ENCODE measurements at places on chromosomes 3 and 15.

DNA sequence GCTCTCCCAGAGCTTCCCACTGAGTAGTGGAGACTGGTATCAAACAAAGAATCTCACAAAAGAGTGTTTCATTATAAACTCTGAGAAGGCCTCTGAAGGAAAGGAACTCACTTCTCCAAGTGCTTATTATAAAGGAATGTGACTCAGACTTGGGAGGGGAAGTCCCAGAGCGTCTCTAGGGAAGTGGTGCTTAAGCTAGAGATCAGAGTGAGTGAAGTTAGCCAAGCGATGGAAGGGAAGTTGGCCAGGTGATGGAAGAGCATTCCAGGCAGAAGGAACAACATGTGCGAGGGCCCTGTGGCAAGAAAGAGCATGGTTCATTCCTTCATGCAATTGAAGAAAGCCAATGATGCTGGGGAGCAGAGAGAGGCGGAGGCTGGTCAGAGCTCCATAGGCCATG, 2.3 kb downstream of the XYLB start:
- no peak for DNase-seq

GRCh38 chr3:78496501-78496900, 1271.3 kb downstream of the ROBO1 start:
- peak; percentile 12 for DNase-seq

- DNase-seq, result no peak
These were observed 241.6 kb upstream of the CNTN6 start for GRCh38 chr3:851098-851790.

DNA sequence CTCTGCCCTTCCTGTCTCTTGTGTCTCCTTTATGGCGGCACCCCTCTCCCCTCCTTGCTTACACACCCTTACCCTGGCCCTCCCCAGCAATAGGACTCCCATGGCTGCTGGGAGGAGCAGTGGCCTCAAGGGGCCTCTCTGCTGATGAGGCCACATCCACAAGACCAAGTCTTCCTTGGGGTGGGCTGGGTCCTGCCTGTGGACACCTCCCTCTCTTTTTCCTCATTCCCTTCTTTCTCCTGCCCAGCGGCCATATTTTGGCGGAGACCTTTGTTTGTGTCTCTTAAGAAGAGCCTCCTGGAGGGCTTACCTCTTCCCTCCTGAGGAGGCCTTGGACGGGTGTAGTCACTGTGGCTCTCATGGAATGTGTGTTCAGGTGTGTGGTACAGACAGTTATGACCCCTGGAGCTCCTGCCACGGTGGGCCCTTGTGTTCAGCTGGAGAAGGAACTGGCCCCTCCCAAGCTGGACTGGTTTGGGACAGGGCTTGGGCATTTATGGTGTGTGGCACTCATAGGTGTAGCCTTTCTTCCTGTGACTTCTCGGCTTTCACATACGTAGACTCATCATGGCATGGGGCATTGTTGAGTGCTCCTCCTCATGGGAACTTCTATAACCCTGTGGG, 56.6 kb upstream of the APEH start:
- DNase-seq, result no peak

GRCh38 chr3:152309031-152309430, 40.3 kb downstream of the MBNL1 start:
- no peak for DNase-seq

GRCh38 chr3:177370246-177370822, 173.1 kb upstream of the TBL1XR1 start:
- DNase-seq, result no peak

GRCh38 chr15:98823012-98823458, 174.7 kb downstream of the IGF1R start:
- DNase-seq, result peak; percentile 55

DNA sequence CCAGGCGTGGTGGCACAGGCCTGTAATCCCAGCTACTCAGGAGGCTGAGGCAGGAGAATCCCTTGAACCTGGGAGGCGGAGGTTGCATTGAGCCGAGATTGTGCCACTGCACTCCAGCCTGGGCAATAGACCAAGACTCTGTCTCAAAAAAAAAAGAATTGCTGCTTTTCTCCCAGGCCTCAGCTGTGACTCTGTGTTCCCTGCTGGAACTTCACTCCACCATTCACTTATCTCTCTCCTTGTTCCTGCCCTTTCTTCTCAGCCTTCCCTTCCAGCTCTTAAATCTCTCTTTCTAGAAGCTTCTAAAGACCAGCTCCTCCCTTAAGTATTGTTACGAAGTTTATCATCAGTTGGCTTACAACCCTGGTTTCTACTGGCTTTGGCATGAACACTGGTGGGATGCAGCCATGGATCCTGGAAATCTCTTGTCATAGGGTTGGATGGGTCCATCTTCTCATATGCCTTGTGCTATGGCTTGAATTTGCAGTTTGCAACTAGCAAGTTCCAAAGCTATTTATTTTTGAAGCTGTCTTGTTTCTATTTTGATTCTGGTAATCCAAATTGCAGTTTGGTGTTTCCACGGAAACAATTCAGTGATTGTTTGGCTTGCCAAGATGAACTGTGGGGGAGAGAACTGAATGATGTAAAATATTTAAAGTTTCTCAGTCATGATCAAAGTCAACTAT, 10.5 kb downstream of the C3orf62 start:
- no peak for DNase-seq

DNA sequence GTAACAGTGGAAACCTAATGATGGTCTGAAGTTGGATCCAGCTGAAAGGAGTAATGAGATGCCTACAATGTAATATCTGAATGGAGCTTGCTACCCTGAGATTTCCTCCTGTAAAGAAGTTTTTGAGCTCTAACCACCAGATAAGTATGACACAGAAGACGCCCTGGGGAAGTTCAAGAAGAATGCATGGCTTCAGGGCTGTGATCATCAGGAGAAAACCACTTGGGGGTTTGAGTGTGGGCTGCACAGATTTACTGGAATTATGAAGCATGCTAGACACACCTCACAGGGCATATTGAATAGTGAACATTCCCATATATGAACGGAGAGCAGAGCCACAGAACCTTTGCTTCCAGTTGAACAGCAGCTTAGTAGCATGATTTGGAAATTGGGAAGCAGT, 10.6 kb upstream of the CCDC80 start:
- DNase-seq, result no peak

GRCh38 chr3:136192831-136193230, 3.3 kb downstream of the MSL2 start:
- DNase-seq, result no peak

GRCh38 chr15:48803877-48804276, 7.0 kb downstream of the CEP152 start:
- no peak for DNase-seq

- DNase-seq, result no peak
These were observed 62.1 kb downstream of the NCEH1 start for GRCh38 chr3:172648747-172649146.

GRCh38 chr15:70353606-70354345, 256.1 kb upstream of the TLE3 start:
- no peak for DNase-seq

GRCh38 chr3:12590096-12590495, 33.2 kb downstream of the MKRN2 start:
- DNase-seq, result no peak

DNA sequence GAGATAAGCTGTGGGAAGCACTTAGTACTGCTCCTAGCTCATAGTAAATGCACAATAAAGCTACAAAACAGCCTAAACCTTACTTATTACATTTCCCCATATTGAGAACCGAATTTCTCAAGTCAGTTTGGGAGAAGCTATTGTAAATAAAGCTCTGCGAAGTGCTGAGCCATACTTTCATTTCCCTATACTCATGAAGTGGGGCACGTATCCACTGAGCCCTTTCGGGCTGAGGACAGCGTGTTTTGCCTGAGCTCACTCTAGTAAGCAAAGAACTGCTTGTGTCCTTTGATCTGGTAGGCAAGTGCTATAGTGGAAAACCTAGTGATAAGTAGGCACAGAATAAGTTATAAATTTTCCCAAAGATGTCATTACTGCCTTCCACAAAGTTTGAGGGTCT, 165.0 kb downstream of the RSL24D1 start:
- DNase-seq, result no peak

GRCh38 chr3:188526057-188526456, 372.1 kb downstream of the LPP start:
- DNase-seq, result no peak

GRCh38 chr15:26051761-26052675, 188.9 kb upstream of the ATP10A start:
- peak; percentile 7 for DNase-seq

- no peak for DNase-seq
These were observed 129.7 kb upstream of the SMAD3 start for GRCh38 chr15:66935688-66936087.

- DNase-seq, result no peak
These were observed 76.7 kb downstream of the TAFA4 start for GRCh38 chr3:68855620-68856019.

DNA sequence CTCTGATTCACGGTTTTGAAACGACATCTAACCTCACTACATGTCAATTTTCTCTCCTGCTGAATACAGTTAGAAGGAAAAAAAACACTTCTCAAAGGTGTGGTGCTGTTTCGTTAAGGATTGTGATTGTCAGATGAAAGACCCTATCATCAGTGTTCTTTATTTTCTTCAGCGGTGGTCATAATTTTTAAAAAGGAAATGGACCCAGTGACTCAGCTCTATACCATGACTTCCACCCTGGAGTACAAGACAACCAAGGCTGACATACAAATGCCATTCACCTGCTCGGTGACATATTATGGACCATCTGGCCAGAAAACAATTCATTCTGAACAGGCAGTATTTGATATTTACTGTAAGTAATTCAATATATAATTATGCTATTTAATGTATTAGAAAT, 167.8 kb downstream of the ALCAM start:
- no peak for DNase-seq

DNA sequence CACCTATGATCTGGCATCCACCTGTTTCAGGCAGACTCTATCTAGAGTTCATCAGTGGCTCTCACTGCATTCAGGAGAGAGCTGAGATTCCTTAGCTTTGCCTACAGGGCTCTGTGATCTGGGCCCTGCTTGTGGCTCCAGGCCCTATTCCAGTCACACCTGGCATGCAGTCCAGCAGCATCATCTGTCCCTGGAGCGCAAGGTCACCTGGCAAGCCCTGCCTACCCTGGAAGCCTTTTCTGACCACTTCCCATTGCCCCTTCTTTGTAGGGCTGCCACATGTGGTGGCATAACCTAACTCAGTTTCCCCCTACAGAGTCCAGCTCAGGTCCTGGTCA, 115.1 kb upstream of the PLXNA1 start:
- no peak for DNase-seq

DNA sequence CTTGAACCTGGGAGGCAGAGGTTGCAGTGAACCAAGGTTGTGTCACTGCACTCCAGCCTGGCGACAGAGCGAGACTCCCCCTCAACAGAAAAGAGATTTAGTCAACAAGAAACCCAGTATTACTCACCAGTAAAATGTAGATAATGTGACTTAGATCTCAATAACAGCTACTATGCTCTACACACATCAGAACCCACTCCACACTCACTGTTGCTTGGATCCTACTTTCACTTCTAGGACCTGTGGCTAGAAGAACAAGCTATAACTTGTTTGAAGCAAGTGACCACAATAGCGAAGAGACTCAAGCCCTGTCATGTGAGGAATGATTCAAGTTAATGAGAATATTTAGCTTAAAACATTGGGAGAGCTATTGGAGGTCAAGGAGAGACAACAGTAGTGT, 100.7 kb downstream of the ANXA2 start:
- DNase-seq, result no peak

- no peak for DNase-seq
These were observed 159.6 kb downstream of the LEKR1 start for GRCh38 chr3:156985711-156986110.

DNA sequence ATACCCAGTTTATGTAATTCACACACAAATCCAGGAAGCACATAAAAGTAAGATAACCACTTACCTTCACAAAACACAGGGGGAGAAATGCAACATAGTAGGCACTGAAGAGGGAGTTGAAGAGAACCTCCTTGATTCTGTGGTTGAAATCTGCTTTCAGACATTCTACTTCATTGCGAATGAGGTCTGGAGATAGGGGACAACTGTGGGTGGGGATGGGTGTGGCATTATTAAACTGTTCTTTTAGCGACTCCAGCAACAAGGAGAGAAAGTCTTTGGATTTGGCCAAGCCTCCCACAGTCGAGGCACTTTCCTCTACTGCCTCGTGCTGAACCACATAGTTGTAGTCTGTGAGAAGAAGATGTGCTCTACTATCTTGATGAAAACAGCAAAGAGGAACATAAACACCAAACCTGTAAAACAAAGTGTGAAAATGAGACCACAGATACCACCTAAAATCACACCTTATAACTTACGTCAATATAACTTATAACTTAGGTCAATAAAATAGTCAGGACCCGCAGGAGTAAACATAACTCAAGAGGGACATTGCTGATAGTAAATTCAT, 25.6 kb downstream of the TMEM39A start:
- no peak for DNase-seq

DNA sequence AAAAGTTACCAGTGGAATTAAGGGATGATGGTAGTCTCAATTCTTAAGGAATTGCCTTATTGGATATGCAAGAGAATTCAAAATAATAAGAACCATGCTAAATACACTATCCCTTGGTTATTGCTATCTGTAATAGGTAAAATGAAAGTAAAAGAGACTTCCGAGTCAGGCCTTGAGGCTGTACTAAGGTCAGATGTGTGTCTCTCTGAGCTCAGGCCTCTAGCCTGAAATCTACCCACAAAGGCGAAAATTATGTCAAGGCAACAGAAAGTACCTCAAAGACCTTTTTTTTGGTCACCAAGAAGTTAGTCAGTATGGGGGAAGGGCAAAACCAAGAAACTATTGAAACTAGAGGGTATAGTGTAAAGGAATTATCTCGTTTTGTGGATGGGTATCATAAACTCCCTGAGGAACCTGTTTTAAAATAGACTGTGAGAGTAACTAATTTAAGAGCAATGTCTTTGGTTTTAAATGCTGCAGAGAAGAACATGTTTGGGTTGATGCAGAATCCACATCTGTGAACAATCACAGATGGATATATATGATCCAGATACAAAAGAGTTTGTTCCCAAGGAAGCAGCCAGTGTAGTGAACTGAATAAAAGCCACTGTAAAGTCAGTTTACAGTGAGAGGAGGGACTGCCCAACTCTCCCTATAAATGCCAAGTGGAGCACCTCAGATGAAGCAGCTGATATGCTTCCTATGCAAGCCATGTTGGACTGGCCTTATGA, 382.3 kb upstream of the SEMA6D start:
- no peak for DNase-seq

DNA sequence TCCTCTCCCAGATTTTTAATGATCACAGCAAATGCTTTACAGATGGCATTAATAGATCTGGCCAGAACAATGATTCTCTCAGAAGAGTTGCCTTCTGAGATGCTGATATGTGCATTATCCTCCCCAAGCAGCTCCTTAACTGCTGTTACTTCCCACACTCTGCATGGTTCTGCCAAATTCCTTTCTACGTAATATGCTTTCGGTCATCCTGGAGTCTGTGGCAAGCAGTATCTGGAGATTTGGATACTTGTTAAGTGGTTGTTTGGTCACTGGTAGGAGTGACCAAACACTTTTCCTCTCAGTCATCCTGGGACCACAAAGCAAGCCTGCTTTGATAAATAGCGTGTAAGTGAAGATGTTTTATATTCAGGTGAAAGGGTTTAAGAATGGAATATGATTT, 71.1 kb upstream of the CCNL1 start:
- no peak for DNase-seq

- DNase-seq, result peak; percentile 39
These were observed 259.9 kb downstream of the FGF12 start for GRCh38 chr3:192467230-192468140.
